IgD-negative memory B cell (primary cell): ENCODE measurements at places on chromosomes 12 and 14. TPM values are rescaled to one million over a fixed set of nuclear protein-coding genes. Genes with fewer than 3 reads are reported as not detected.

Gene SOAT2
- polyA plus RNA-seq, result not detected

Gene CLEC2B
- 11.4 TPM for polyA plus RNA-seq

Gene NRL
- 2.6 TPM for polyA plus RNA-seq

Gene TOMM20L
- polyA plus RNA-seq, result not detected

Gene ASPG
- polyA plus RNA-seq, result not detected

Gene FOXA1
- not detected for polyA plus RNA-seq
